ENCODE measurements at places on chromosomes 13 and 19. TPM values are rescaled to one million over a fixed set of nuclear protein-coding genes. Genes with fewer than 3 reads are reported as not detected.

GRCh38 chr19:50550594-50550966 lies 17.7 kb downstream of the LRRC4B start:
- DNase-seq: no peak
- no peaks in the 10 kb centered on the region for H3K4me1 ChIP-seq
- no peaks in the 10 kb centered on the region for H3K27me3 ChIP-seq
- no peak overlapping the region for H3K27ac ChIP-seq
- peak overlapping the region; percentile 64 for H3K4me3 ChIP-seq
- no peaks in the 10 kb centered on the region for H3K36me3 ChIP-seq

GRCh38 chr19:46361915-46362314 lies 15.0 kb downstream of the PPP5C start:
- no peaks in the 10 kb centered on the region for H3K27me3 ChIP-seq
- H3K36me3 ChIP-seq: peaks cover 10% of the 10 kb centered on the region
- no peak overlapping the region for H3K4me3 ChIP-seq

GRCh38 chr19:11281356-11282049 lies 14.5 kb upstream of the TSPAN16 start:
- H3K4me3 ChIP-seq: no peak overlapping the region
- no peak for DNase-seq
- H3K27me3 ChIP-seq: no peaks in the 10 kb centered on the region
- H3K27ac ChIP-seq: no peak overlapping the region
- no peaks in the 10 kb centered on the region for H3K4me1 ChIP-seq

DNA sequence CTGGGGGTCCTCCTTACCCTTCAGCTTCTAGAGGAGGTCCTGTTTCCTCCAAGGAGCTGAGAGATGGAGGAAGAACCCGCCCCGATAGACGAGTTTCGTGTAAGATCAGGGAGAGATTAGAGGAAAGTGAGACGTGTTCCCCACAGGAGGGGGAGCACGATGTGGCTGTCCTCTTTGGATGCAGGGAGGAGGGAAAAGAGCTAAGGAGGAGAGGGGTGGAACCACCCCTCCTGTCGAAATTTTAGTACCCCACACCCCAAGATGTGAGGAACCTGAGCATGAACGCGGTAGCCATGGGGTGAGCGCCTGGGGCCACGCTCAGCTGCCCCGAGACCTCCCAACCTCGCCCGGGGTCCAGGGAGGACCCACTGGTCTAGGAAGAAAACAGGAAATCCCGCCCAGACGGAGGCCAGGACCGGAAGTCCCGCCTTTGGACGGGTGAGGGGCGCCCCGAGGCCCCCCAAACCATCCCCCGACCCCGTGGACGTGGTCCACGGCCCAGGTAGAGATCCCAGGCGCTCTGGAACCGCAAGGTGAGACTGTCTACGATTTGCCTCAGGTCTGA lies 1.2 kb downstream of the AKT1S1 start:
- H3K27ac ChIP-seq: peak overlapping the region; percentile 99
- peak overlapping the region; percentile 90 for H3K4me3 ChIP-seq
- peaks cover 30% of the 10 kb centered on the region for H3K4me1 ChIP-seq
- no peak for DNase-seq
- no peaks in the 10 kb centered on the region for H3K27me3 ChIP-seq

GRCh38 chr13:51895906-51896888 lies 34.4 kb downstream of the CCDC70 start:
- H3K27me3 ChIP-seq: no peaks in the 10 kb centered on the region
- DNase-seq: no peak
- no peak overlapping the region for H3K27ac ChIP-seq
- no peaks in the 10 kb centered on the region for H3K36me3 ChIP-seq

GRCh38 chr19:29259153-29259552 lies 46.2 kb upstream of the UQCRFS1 start:
- no peak overlapping the region for H3K4me3 ChIP-seq
- H3K27ac ChIP-seq: no peak overlapping the region
- no peak for DNase-seq
- no peaks in the 10 kb centered on the region for H3K36me3 ChIP-seq

- H3K4me1 ChIP-seq: peaks cover 6% of the 10 kb centered on the region
- no peak overlapping the region for H3K27ac ChIP-seq
- no peak for DNase-seq
- no peaks in the 10 kb centered on the region for H3K36me3 ChIP-seq
- H3K27me3 ChIP-seq: no peaks in the 10 kb centered on the region
Observed at GRCh38 chr19:46798713-46799112, 10.3 kb upstream of the SLC1A5 start.

DNA sequence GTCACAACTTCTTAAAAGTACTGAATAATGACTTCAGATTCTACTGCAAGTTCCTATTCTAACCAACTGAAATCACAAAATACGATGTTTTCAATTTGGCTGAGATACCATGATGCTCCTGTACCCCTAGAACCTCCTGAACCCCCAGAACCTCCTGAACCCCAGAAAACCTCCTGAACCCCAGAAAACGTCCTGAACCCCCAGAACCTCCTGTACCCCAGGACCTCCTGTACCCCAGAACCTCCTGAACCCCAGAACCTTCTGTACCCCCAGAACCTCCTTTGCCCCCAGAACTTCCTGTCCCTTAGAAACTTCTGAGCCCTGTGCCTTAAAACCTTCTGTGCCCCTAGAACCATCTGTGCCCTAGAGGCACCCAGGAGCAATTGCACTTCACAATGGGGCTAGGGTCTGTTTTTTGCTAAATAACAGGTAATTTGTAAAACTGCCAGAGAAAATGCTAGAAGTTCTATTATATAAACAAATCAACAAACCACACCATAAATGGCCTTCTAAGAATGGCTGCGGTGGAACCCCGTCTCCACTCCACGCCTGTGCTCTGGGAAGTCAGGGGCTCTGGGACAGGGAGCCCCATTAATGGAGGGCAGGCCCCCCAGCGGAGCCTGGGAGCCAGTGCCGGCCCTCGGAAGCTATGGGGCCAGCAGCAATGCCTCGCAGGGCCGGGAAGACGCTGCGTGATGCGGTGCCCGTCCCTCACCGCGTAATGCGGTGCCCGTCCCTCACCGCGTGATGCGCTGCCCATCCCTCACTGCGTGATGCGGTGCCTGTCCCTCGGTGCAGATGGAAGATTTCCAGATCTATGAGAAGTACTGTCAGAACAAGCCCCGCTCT lies 21.3 kb upstream of the F7 start:
- H3K27ac ChIP-seq: no peak overlapping the region
- H3K4me1 ChIP-seq: no peaks in the 10 kb centered on the region
- H3K36me3 ChIP-seq: peaks cover 7% of the 10 kb centered on the region
- no peak for DNase-seq
- H3K27me3 ChIP-seq: no peaks in the 10 kb centered on the region

GRCh38 chr19:34345947-34346351 lies 19.0 kb upstream of the GPI start:
- no peaks in the 10 kb centered on the region for H3K27me3 ChIP-seq
- DNase-seq: no peak
- H3K4me3 ChIP-seq: no peak overlapping the region
- H3K36me3 ChIP-seq: peaks cover 36% of the 10 kb centered on the region
- no peaks in the 10 kb centered on the region for H3K4me1 ChIP-seq
- no peak overlapping the region for H3K27ac ChIP-seq

- no peaks in the 10 kb centered on the region for H3K27me3 ChIP-seq
- no peak for DNase-seq
- H3K4me3 ChIP-seq: no peak overlapping the region
- no peaks in the 10 kb centered on the region for H3K36me3 ChIP-seq
Observed at GRCh38 chr13:43000676-43001075, 8.6 kb upstream of the EPSTI1 start.

DNA sequence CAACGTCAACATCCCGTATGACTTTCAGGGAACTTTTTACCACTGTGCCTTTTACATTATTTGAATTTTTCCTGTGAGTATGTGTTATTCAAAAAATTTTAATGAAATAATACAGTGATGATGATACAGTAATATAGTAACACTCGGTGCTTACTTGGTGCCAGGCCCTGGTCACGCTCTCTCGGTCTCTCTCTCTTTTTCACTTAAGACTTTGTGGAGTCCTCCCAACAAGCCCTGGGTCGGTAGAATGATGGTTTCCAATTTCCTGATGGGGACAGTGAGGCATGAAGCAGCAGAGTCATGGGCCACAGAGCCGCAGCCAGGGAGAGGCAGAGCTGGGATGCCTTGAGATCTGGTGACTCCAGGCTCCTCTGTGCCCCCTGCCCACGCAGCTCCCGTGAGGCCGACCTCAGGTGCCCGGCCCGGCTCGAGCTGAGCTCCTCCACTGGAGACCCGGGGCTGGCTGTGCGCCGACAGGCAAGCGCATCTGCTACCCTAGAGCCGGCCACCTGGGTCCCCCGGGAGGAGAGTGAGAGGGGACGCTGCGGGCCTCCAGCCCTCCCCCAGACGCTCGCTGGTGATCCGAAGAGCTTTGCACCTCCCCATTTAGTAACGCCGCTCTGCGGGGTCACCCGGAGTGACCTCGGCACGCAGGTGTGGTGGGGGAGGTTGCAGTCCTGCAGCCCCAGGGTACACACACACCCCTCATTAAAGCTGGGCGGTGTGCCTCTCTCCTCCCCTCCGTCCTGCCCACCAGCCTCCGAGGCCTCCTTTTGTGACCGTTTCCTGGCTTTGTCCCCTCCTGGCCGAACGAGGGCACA lies 4.4 kb upstream of the SBK3 start:
- H3K27me3 ChIP-seq: no peaks in the 10 kb centered on the region
- H3K4me1 ChIP-seq: peaks cover 40% of the 10 kb centered on the region
- H3K4me3 ChIP-seq: peak overlapping the region; percentile 53
- no peak for DNase-seq

DNA sequence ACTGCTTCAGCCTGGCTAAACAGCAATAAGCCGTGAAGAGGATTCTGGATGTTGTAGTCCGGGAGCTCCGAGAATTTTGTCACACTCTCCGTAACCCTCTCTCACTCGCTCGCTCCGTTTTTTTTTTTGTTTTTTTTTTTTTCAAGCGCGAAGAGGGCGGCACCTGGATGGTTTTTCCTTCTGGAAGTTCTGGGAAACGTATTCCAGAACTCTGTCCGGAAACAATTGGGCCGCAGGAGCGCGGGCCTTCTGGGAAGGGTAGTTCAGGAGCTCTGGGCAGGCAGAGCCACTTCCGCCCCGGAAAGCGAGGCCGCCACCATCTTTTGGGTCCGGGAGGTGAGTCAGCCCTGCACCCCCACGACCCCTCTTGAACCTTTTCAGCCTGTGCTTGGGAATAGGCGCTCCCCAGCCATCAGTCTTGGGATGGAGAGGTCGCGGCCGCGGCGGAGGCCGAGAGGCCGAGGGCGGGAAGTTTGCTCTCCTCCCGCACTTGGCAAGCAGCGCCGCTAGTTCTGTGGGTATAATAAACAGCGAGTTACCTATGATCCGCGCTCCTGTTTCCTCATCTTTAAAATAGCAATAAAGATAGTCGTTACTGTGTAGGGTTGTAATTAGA lies at the start of gene ZNF227:
ZNF227 (plus strand) TSS at position 283 of the 616 bp plus-strand sequence. CDS start 5,261 bp downstream, outside the sequence.
- peaks cover 7% of the 10 kb centered on the region for H3K4me1 ChIP-seq
- H3K27me3 ChIP-seq: no peaks in the 10 kb centered on the region
- H3K36me3 ChIP-seq: peaks cover 12% of the 10 kb centered on the region
- H3K27ac ChIP-seq: peak within 1 kb of the TSS; percentile 71

GRCh38 chr13:95106562-95106961 lies 194.7 kb downstream of the ABCC4 start:
- no peak overlapping the region for H3K27ac ChIP-seq
- H3K4me1 ChIP-seq: no peaks in the 10 kb centered on the region
- no peak for DNase-seq
- no peaks in the 10 kb centered on the region for H3K27me3 ChIP-seq
- no peak overlapping the region for H3K4me3 ChIP-seq

GRCh38 chr13:28376604-28377003 lies 118.3 kb downstream of the FLT1 start:
- no peaks in the 10 kb centered on the region for H3K4me1 ChIP-seq
- H3K27me3 ChIP-seq: no peaks in the 10 kb centered on the region
- H3K27ac ChIP-seq: no peak overlapping the region
- H3K36me3 ChIP-seq: no peaks in the 10 kb centered on the region
- no peak overlapping the region for H3K4me3 ChIP-seq

DNA sequence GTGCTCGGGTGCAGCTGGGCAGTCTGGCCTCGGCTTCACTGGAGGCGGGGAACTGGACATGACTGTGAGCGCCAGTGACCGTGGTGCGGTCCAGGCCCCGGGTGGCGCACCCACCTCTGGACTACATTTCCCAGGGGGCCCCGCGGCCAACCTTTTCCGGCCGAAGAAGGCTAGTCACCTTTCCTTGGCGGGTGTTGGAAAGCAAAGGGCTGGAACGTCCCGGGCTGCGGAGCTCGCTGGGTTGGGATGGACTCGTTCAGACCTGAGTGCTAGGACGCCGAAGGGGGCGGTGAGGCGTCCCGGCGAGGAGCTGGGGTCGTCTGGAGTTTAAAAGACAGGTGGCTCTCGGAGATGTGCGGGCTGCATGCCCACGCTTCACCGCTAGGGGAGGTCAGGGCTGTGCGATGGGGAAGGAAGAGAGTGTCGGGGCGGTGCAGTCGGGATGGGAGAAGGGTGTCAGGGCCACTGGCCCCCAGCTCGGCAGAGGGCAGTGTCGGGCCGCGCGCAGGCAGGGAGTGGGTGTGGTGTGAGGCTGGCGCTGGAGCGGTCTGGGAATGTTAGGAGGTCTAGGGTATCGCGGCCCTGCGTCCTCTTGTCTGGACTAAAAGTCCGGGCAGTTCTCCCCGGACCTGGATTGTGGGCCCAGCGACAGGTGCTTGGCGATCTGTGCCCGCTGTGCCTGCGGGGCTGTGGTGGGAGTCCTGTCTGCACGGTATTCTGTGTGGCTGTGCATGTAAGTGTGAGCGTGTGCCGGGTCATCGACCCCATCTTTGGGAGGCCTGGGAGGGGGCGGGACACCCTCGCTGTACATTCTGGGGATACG lies 57.1 kb downstream of the ZNF568 start:
- H3K36me3 ChIP-seq: no peaks in the 10 kb centered on the region
- H3K4me1 ChIP-seq: peaks cover 4% of the 10 kb centered on the region
- H3K27ac ChIP-seq: peak overlapping the region; percentile 64
- H3K27me3 ChIP-seq: no peaks in the 10 kb centered on the region

- H3K27ac ChIP-seq: no peak overlapping the region
- H3K4me3 ChIP-seq: no peak overlapping the region
- no peaks in the 10 kb centered on the region for H3K36me3 ChIP-seq
- no peaks in the 10 kb centered on the region for H3K27me3 ChIP-seq
- DNase-seq: no peak
- H3K4me1 ChIP-seq: no peaks in the 10 kb centered on the region
Observed at GRCh38 chr13:42334329-42334706, 62.4 kb downstream of the AKAP11 start.

GRCh38 chr13:59954601-59955000 lies 209.1 kb downstream of the DIAPH3 start:
- H3K4me3 ChIP-seq: no peak overlapping the region
- no peak for DNase-seq
- no peaks in the 10 kb centered on the region for H3K4me1 ChIP-seq
- H3K27me3 ChIP-seq: no peaks in the 10 kb centered on the region
- no peak overlapping the region for H3K27ac ChIP-seq

URAD gene
- not detected for total RNA-seq

ONECUT3 gene
- total RNA-seq: 0.42 TPM

PGLYRP2 gene
- not detected for total RNA-seq

OR4F17 gene
- total RNA-seq: not detected

SIGLEC5 gene
- 1.4 TPM for total RNA-seq

PRR19 gene
- total RNA-seq: not detected

PSG1 gene
- not detected for total RNA-seq

LGI4 gene
- 7.9 TPM for total RNA-seq

SLC8A2 gene
- 0.28 TPM for total RNA-seq

SACS gene
- 47.6 TPM for total RNA-seq

DUS3L gene
- total RNA-seq: 33.9 TPM

LATS2 gene
- total RNA-seq: 59.2 TPM

IQCN gene
- total RNA-seq: 29.2 TPM

Data from thoracic aorta (tissue), 2 donors.